Nephron progenitor cell (in vitro differentiated cells): ENCODE measurements at places on chromosomes 2 and 18.
A peak's percentile ranks its signal among the peaks of the same experiment; 100 is the strongest.

DNA sequence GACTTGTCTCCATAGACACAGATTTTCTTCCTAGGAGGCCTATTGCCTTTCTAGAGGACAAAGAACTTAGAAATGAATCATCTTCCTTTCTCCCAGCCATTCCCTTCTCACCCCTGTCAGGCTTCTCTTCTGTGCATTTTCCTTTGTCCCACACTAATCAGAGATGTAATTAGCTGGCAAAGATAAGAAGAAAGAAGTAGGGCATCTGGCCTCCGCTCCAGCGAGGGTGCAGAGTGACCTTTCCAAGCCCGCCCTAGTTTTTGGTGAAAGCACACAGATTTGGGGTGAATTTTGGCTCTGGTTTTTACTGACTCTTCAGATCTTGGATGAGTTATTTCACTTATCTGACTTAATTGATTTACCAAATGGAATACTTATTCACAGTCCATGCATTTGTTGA lies 626.5 kb downstream of the ZEB2 start:
- DNase-seq = no peak

DNA sequence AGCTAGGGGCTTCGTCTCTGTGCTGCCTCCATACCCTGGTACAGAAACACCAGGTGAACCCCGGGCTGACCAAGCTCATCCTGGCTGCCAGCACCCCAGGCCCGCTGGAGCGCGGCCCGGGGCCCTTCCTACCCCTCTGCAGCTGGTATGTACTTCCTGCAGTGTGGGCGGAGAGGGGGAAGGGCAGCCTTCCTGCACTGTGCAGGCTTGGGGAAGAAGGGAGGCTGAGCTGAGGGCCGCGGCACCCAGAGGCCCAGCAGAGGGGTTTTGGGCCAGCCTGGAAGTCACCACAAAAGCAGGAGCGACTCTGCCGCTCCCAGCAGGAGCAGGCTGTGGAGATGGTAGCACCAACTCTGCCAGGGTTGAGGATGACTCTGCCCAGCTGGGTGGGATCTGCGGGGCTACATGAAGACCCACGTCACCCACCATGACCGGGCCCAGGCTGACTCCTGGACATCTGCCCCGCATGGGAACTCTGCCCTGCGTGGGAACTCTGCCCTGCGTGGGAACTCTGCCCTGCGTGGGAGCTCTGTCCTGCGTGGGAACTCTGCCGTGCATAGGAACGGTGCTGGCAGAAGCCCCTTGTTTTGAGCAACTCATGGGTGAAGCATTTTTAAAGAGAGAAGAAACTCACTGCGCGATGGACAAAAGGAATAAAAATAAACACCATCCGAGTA lies 273.3 kb downstream of the NDUFA10 start:
- peak; percentile 30 for DNase-seq

GRCh38 chr2:217248312-217248935 lies 388.6 kb upstream of the TNP1 start:
- DNase-seq = peak; percentile 21

GRCh38 chr2:135890835-135891234 lies 14.6 kb upstream of the MCM6 start:
- no peak for DNase-seq

GRCh38 chr18:841647-842370 lies 29.8 kb upstream of the YES1 start:
- no peak for DNase-seq

- DNase-seq = no peak
Observed at GRCh38 chr2:118973542-118973951, 31.6 kb downstream of the MARCO start.

DNA sequence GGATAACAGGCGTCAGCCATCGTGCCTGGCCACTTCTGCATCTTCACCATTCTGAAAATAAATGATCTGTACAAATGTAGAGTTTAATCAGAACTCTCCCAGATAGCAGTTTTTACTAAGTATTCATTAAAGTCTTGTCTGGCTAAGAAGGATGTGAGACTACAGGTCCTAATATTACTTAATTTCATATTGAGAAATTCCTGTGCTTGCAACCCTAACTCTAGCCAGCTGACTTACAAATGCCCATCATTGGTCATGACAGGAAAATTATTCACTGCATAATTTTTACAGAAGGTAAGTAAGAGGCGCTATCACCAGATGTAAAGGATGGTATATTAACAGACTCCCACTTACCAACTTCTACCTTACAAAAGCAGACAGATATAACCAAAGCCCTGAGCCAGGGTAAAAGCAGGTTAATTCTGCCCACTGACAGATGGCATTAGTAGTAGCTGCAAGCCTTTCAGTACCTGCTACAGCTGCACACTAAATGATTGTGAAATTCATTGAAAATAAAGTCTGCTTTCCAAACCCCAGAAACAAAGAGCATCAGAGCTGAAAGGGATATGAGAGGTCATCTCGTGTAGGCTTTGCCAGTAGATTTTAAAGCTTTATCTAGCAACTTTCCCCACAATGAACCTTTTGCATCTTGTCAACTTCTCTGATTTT lies 271.3 kb upstream of the STON1 start:
- DNase-seq = no peak

GRCh38 chr2:19818039-19818438 lies 83.7 kb downstream of the TTC32 start:
- DNase-seq = no peak

GRCh38 chr18:76399613-76400391 lies 95.2 kb downstream of the ZNF516 start:
- DNase-seq = no peak

- peak; percentile 71 for DNase-seq
Observed at GRCh38 chr2:152036611-152037469, 62.0 kb downstream of the CACNB4 start.
